Caudate nucleus (tissue), 63 donors: ENCODE measurements at places on chromosomes 7 and 10.

GRCh38 chr10:30284865-30285594 lies 64.0 kb downstream of the MTPAP start:
- no peak for DNase-seq

GRCh38 chr7:40057292-40057691 lies 77.1 kb downstream of the MPLKIP start:
- no peak for DNase-seq

DNA sequence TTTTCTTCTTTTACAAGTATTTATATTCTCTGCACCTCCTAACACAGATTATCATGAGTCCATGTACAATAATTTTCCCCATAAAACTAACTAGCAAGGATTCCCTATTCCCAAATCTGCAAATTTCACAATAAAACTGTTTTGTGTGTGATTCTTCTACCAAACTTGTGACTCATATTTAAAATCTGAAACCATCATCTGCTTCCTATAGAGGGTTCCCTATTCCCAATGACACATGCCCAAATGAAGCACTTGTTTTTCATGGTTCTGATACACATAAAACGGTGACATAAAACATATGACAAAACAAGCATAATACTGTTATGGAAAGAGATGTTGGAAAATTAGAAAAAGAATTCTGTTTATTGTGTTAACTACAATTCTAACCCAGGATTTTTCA lies 657.6 kb downstream of the PARD3 start:
- no peak for DNase-seq

DNA sequence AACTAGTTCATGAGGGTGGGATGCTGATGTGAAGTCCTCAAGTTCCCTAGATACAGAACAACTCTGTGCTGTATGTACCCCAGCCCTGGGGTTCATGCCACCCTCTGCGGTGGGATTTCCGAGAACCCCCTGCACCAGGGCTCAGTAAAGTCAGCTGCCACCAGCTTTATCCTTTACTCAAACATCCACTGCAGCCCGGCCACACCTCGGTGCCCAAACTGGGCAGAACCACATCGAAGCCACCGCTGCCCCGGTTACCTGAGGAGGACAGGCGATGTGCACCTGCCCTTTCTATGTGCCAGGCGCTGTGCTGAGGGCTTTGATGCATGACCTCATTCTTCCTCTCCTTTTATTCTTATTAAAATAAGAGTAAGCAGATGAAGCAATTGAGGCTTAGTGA lies 9.9 kb upstream of the CALML5 start:
- DNase-seq = no peak

DNA sequence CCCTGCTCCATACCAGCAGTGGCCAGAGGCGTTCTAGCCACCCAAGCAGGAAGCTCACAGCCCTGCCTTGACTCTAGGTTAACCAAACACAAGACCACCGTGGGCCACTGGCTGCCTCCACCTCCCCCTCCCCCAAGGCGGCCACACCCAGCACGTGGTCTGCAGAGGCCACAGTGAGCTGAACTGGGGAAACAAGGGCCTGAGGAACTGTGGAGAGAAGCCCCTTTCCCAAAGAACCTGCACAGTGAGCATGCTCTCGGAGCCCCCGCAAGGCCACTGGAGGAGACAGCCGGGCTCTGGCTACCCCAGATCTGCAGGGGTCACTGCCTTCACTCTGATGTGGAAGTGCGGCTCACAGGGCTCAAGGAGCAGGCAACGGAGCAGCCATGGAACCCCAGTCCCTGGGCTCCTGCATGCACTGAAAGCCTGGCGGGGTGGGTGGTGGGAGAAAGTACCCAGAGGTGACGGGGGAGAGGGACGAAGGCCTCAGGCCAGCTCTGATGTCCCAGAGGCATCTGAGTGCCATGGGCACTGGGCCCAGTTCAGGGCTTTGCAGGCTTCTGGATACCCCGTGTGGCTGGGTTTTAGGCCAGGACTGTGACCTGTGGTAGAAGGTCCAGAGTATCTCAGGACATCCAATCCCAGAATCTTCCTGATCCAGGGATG lies 189.2 kb downstream of the EBF3 start:
- no peak for DNase-seq

DNA sequence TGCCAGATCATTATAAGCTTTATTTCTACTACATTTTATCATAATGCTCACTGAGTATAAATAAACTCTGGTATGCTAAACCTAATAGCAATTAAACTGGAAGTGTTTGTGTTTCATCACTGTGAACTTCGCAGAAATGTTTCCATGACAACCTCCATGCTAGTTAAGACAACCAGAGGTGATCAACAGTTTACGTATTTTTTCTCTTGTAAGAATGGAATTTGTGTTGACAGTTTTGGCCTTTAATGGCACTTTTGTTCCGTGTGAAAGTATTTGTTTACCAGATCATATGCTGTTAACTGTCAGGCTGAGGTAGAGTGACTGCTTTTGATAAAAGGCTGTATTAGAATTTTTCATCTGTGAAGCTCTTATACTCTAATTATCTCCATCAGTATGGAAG lies 212.1 kb upstream of the PPP1R3A start:
- no peak for DNase-seq

- DNase-seq = no peak
These were observed 184.7 kb downstream of the VTI1A start for GRCh38 chr10:112631501-112632400.

- no peak for DNase-seq
These were observed 108.1 kb upstream of the PODXL start for GRCh38 chr7:131664570-131664969.

DNA sequence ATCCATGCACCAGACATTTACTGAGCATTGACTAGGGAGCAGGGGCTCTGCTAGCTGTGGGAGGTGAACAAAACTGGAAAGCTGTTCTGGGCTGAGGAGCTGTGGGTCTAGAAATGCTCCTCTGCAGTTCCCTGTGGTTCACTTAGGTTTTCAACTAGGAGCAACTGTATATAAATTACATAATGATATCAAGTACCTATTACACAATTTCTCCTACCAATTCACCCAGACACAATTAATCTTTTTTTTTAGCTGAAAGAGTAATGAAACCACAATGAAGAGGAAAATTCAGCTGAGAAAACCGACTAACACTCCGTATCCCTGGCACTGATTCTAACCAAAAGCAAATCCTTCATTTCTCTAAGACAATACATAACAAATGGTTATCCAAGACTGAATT lies 39.4 kb downstream of the COL28A1 start:
- DNase-seq = no peak

DNA sequence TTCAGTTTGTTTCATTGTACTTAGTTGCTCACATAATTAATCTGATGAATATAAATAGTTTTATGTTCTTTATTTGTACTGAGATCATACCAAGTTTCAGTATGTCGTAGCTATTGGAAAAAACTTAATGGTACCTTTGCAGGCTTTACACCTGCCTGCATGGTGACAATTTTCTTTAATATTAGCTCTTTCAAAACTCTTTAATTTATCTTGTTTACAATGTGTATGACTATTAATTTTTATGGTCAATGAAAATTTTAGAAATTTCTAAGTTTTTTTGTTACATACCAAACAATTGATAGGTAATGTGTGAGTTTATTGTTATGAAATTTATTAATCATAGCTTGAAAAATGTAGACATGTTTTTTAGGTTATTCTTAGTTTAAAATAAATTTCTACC lies 4.0 kb downstream of the DYNC2I1 start:
- DNase-seq = no peak

DNA sequence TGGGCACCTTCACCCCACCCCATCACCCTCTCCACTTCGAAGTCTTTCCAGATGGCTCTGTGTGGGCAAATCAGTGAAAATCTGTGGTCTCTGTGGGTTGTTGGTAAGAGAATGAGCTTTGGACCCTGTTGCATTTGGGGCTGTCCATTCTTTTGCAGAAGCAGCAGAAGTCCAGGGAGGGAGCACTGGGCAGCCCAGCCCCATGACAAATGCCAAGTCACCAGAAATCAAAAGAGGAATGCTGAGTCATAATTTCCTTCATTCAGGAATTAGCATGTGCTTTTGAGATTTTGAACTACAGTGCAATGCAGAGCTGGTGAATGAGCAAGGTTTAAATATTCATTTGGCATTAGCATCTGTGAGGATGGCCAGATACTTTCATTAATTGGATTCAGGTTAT lies 556.2 kb downstream of the LRMDA start:
- no peak for DNase-seq
